ENCODE measurements at places on chromosomes 3 and 15. TPM values are rescaled to one million over a fixed set of nuclear protein-coding genes. Genes with fewer than 3 reads are reported as not detected.

CSNK1G1 gene
- total RNA-seq = 28.5 TPM

GATM gene
- total RNA-seq = 0.65 TPM

GPR87 gene
- total RNA-seq = 1.0 TPM

ANKUB1 gene
- total RNA-seq = not detected

TMEM45A gene
- 0.26 TPM for total RNA-seq

HCLS1 gene
- 216 TPM for total RNA-seq

GP5 gene
- total RNA-seq = 0.26 TPM

RAB43 gene
- total RNA-seq = 44.3 TPM

SUCNR1 gene
- not detected for total RNA-seq

PLSCR2 gene
- not detected for total RNA-seq

MKRN2 gene
- total RNA-seq = 28.2 TPM

THRB gene
- not detected for total RNA-seq

ZNF106 gene
- total RNA-seq = 62.1 TPM

- H3K27me3 ChIP-seq = no peaks in the 10 kb centered on the region
- H3K4me1 ChIP-seq = peaks cover 75% of the 10 kb centered on the region
- no peak for DNase-seq
- H3K27ac ChIP-seq = peak overlapping the region; percentile 97
- peaks cover 24% of the 10 kb centered on the region for H3K36me3 ChIP-seq
- peak overlapping the region; percentile 89 for H3K4me3 ChIP-seq
Measured at GRCh38 chr3:46986055-46986730, 6.7 kb downstream of the NBEAL2 start.

DNA sequence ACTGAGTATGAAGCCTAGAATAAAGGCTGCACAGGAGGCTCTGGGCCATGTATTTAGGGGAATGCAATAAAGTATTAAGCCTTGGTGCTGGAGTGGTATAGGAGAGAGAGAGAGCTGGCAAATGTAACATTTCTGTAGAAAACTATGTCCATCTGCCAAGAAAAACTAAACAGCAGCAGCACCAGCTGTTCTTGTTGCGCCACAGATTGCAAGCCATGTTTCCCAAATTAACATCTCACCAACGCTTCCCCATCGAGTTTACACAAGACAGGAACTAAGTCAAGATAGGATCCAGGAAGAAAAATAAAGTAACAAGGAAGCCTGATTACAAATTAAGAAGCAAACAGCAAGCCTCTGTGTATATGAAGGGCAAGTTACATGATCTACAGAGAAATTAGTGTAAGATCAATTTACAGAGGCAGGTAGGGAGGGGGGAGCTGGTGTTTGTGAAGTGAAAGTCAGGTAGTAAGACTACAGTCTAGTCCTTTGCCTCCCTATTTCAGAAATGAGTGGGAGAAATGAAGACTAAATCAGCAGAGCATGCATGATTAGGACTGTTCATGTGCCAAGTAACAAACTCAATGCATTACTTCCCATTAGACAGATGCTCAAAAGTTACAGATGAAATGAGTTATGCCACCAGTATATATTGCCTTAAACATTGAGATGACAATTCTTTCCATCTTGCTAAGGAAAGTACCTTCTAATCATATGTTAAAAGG is 900.5 kb downstream of the EPHA3 start:
- no peak overlapping the region for H3K4me3 ChIP-seq
- no peak for DNase-seq

GRCh38 chr3:177523872-177524438 is 326.7 kb upstream of the TBL1XR1 start:
- no peak for DNase-seq
- no peak overlapping the region for H3K4me3 ChIP-seq
- no peak overlapping the region for H3K27ac ChIP-seq
- H3K36me3 ChIP-seq = no peaks in the 10 kb centered on the region

DNA sequence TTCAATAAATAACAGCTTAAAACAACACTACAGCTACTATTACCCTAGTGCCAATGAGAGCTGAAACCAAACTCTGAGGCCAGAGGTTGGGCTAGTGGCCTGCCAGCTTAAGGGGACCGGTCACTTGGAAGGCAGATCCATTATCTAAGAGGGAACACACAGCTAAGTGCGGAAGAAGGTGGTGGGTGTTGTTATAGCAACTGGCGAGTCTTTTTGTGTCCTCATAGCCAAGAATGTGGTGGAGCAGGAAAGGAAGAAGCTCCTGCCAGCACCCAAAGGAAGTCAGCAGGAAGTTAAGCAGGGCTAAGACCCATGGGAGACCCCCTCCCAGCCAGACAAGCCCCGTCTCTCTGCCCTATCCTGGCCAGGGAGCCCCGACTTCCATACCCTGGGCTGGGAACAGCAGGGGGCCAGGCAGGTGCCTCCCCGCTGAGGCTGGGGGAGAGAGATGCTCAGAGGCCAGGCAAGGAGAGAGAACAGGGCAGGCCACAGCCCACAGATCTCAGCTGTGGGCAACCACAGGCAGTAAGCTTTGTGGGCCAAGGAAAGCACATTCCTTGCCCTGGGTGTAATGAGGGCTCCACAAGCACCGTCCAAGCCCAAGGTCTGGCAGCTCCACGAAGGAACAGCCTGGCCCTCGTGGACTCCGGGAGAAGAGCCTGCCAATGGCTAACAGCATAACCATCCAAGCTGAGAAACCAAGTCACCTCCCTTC is 34.0 kb upstream of the HRH1 start:
- peak; percentile 34 for DNase-seq
- H3K4me3 ChIP-seq = no peak overlapping the region
- H3K36me3 ChIP-seq = no peaks in the 10 kb centered on the region

GRCh38 chr15:96182736-96183513 is 147.6 kb upstream of the NR2F2 start:
- H3K4me1 ChIP-seq = no peaks in the 10 kb centered on the region
- H3K36me3 ChIP-seq = no peaks in the 10 kb centered on the region
- no peak for DNase-seq
- no peak overlapping the region for H3K27ac ChIP-seq

GRCh38 chr15:23073890-23074646 is 34.7 kb upstream of the TUBGCP5 start:
- no peak overlapping the region for H3K4me3 ChIP-seq
- H3K27ac ChIP-seq = no peak overlapping the region
- DNase-seq = no peak
- no peaks in the 10 kb centered on the region for H3K36me3 ChIP-seq
- H3K27me3 ChIP-seq = peaks cover 4% of the 10 kb centered on the region

DNA sequence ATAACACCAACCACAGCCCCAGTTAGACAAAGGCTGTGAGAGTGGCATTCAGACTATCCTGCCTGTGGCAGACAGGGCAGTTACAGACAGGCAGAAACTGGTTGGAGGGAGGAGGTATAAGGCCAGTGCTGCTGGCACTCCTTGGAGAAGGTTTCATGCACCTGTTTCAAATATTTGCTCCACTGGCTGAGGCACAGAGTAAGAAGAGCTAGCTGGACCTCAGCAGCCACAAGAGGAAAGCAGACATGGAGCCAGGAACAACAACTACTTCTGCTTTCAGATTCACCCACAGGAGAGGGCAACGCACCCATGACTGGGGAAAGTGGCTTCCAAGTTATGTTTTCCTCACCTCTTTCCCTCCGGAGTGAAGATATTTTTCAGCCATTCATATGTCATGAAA is 11.5 kb upstream of the PRKAR2A start:
- no peak overlapping the region for H3K27ac ChIP-seq
- H3K4me1 ChIP-seq = peaks cover 3% of the 10 kb centered on the region
- DNase-seq = no peak
- no peak overlapping the region for H3K4me3 ChIP-seq
- H3K36me3 ChIP-seq = peaks cover 14% of the 10 kb centered on the region
- H3K27me3 ChIP-seq = no peaks in the 10 kb centered on the region

- H3K4me1 ChIP-seq = no peaks in the 10 kb centered on the region
- H3K27ac ChIP-seq = no peak overlapping the region
- DNase-seq = no peak
Measured at GRCh38 chr15:49742381-49742780, 121.5 kb downstream of the DTWD1 start.

DNA sequence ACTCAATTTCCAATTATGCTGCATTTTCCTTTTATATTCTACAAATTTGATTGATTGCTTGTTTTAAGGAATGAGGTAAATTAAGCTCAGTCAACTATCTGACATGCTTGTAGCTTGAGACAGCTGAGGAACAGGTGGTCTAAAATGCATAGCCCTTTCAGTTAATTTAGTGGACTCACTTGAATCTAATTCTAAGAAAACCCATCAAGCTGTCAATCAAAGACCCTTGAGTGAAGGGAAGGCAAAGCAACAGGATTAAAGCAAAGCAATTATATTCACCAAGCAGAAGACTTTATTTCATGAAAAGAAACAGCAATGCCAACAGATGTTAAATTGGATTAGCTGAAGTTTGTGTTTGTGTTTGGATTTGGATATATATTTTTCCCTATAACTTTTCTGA is 228.5 kb downstream of the ARPP21 start:
- DNase-seq = no peak
- H3K36me3 ChIP-seq = no peaks in the 10 kb centered on the region
- no peak overlapping the region for H3K4me3 ChIP-seq
- no peak overlapping the region for H3K27ac ChIP-seq
- no peaks in the 10 kb centered on the region for H3K4me1 ChIP-seq
- H3K27me3 ChIP-seq = no peaks in the 10 kb centered on the region

- no peaks in the 10 kb centered on the region for H3K36me3 ChIP-seq
- no peak overlapping the region for H3K4me3 ChIP-seq
- H3K27me3 ChIP-seq = no peaks in the 10 kb centered on the region
- H3K27ac ChIP-seq = no peak overlapping the region
Measured at GRCh38 chr3:26472345-26472744, 150.2 kb upstream of the LRRC3B start.

- no peak overlapping the region for H3K4me3 ChIP-seq
- H3K4me1 ChIP-seq = no peaks in the 10 kb centered on the region
- H3K36me3 ChIP-seq = no peaks in the 10 kb centered on the region
- DNase-seq = no peak
- H3K27me3 ChIP-seq = no peaks in the 10 kb centered on the region
Measured at GRCh38 chr3:97665896-97666295, 98.7 kb upstream of the ARL6 start.

DNA sequence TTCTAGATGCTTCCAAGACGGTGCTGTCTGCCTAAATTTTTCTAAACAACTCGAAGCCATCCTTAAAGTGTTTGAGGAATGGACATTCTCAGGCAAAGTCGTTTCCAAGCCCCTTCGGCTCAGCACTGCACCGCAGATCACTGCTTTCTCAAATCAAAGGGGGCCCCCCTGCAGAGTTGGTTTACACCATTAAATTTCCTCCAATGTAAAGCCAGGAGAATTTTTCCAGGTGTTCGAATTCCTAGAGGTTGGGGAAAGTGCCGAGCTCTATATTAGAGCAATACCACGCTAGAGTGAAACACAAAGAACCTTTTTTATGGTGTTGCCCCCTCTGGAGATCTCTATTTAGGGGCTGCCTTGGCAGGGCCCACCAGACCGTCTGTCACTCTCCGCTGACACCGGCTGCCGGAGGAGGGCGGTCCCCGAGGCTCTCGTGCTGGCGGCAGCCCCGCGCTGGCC is 277.9 kb upstream of the NR2F2 start:
- no peaks in the 10 kb centered on the region for H3K36me3 ChIP-seq
- H3K4me3 ChIP-seq = no peak overlapping the region
- no peaks in the 10 kb centered on the region for H3K4me1 ChIP-seq
- H3K27ac ChIP-seq = no peak overlapping the region

- no peaks in the 10 kb centered on the region for H3K4me1 ChIP-seq
- H3K27me3 ChIP-seq = no peaks in the 10 kb centered on the region
- no peak overlapping the region for H3K4me3 ChIP-seq
- DNase-seq = no peak
- H3K27ac ChIP-seq = no peak overlapping the region
Measured at GRCh38 chr15:80495401-80495942, 91.3 kb downstream of the ARNT2 start.

DNA sequence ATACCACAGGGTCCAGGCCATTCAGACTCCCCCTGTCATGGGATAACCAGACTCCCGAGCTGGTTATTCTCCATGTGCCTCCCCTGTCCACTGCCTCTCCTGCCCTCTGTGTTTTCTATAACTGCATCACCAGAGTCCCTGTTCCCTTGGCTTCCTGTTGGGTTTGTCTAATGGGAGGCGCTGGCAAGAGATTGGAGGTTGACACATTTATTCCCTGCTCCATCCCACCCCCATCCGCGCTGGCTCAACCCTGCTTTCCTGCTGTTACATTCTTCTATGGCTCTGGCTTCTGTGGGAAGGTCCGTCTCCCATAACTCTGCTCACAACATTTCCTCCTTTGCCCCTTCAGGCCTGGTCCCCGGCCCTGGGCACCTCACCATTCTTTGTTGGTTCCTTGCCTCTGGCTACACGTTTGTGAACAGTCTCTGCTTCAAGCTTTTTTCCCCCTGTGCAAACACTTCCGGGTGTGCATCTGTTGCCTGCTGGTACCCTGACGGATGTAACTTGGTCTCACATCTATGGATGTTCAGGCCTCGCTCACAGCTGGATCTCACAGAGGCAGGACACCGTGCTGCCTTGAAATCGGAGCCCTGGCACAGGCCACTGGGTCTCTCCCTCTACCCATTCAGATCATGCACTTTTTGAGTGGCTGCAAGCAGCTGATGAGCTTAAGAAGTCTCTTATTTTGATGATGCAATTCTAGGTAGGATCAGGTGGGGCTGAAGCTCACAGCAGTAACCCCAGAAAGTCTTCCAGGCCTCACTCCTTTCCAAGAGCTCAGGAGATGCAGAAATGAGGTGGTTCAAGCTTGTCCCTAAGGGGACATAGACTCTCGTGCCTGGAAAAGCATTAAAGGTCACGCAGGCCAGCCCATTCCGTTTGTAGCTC is 68.6 kb upstream of the ATP13A3 start:
- no peak for DNase-seq
- H3K27me3 ChIP-seq = peaks cover 6% of the 10 kb centered on the region
- peaks cover 6% of the 10 kb centered on the region for H3K4me1 ChIP-seq
- H3K4me3 ChIP-seq = no peak overlapping the region
- H3K36me3 ChIP-seq = no peaks in the 10 kb centered on the region
- no peak overlapping the region for H3K27ac ChIP-seq

- H3K27ac ChIP-seq = no peak overlapping the region
- H3K4me3 ChIP-seq = no peak overlapping the region
- no peak for DNase-seq
- H3K4me1 ChIP-seq = peaks cover 2% of the 10 kb centered on the region
Measured at GRCh38 chr3:42780398-42780797, 7.3 kb upstream of the CCDC13 start.

- H3K4me3 ChIP-seq = no peak overlapping the region
- H3K27me3 ChIP-seq = no peaks in the 10 kb centered on the region
- H3K27ac ChIP-seq = no peak overlapping the region
- H3K36me3 ChIP-seq = no peaks in the 10 kb centered on the region
- H3K4me1 ChIP-seq = no peaks in the 10 kb centered on the region
Measured at GRCh38 chr3:73235768-73236167, 174.3 kb downstream of the EBLN2 start.

GRCh38 chr3:171228240-171228639 is 201.7 kb upstream of the SLC2A2 start:
- H3K27ac ChIP-seq = no peak overlapping the region
- H3K27me3 ChIP-seq = no peaks in the 10 kb centered on the region
- peaks cover 45% of the 10 kb centered on the region for H3K4me1 ChIP-seq
- peaks cover 42% of the 10 kb centered on the region for H3K36me3 ChIP-seq
- H3K4me3 ChIP-seq = no peak overlapping the region

GRCh38 chr3:44762690-44763089 is 1.1 kb downstream of the KIF15 start:
- H3K27me3 ChIP-seq = no peaks in the 10 kb centered on the region
- peak overlapping the region; percentile 97 for H3K4me3 ChIP-seq
- DNase-seq = no peak
- peaks cover 72% of the 10 kb centered on the region for H3K36me3 ChIP-seq
- peak overlapping the region; percentile 85 for H3K27ac ChIP-seq
- peaks cover 34% of the 10 kb centered on the region for H3K4me1 ChIP-seq

- H3K27ac ChIP-seq = no peak overlapping the region
- H3K4me3 ChIP-seq = no peak overlapping the region
- H3K36me3 ChIP-seq = no peaks in the 10 kb centered on the region
- no peak for DNase-seq
- H3K27me3 ChIP-seq = no peaks in the 10 kb centered on the region
- H3K4me1 ChIP-seq = no peaks in the 10 kb centered on the region
Measured at GRCh38 chr3:24299806-24300626, 194.6 kb downstream of the THRB start.
